ENCODE measurements at places on chromosomes 1 and 21. TPM values are rescaled to one million over a fixed set of nuclear protein-coding genes. Genes with fewer than 3 reads are reported as not detected.

- H3K4me3 ChIP-seq: peak overlapping the region; percentile 83
- H3K36me3 ChIP-seq: no peaks in the 10 kb centered on the region
- no peak overlapping the region for H3K27ac ChIP-seq
- peaks cover 10% of the 10 kb centered on the region for H3K4me1 ChIP-seq
- peaks cover 50% of the 10 kb centered on the region for H3K27me3 ChIP-seq
- peak; percentile 74 for DNase-seq
Observed at GRCh38 chr1:94926126-94926914, 590 bp downstream of the CNN3 start.

GRCh38 chr1:8021676-8022266 lies 4.3 kb downstream of the ERRFI1 start:
- DNase-seq: no peak
- no peak overlapping the region for H3K27ac ChIP-seq
- no peaks in the 10 kb centered on the region for H3K36me3 ChIP-seq
- peaks cover 8% of the 10 kb centered on the region for H3K4me1 ChIP-seq
- H3K27me3 ChIP-seq: peaks cover 64% of the 10 kb centered on the region

GRCh38 chr1:202854787-202855186 lies 34.2 kb downstream of the RABIF start:
- H3K4me3 ChIP-seq: no peak overlapping the region
- peaks cover 6% of the 10 kb centered on the region for H3K4me1 ChIP-seq
- no peak overlapping the region for H3K27ac ChIP-seq
- H3K36me3 ChIP-seq: no peaks in the 10 kb centered on the region

- H3K4me1 ChIP-seq: peaks cover 29% of the 10 kb centered on the region
- H3K27me3 ChIP-seq: peaks cover 14% of the 10 kb centered on the region
- peak; percentile 57 for DNase-seq
Observed at GRCh38 chr1:112389689-112390088, 6.3 kb upstream of the CTTNBP2NL start.

- H3K27ac ChIP-seq: no peak overlapping the region
- H3K4me1 ChIP-seq: no peaks in the 10 kb centered on the region
- H3K36me3 ChIP-seq: no peaks in the 10 kb centered on the region
- no peak overlapping the region for H3K4me3 ChIP-seq
- peaks cover 6% of the 10 kb centered on the region for H3K27me3 ChIP-seq
Observed at GRCh38 chr1:7299994-7300393, 471.1 kb upstream of the VAMP3 start.

GRCh38 chr1:44040418-44040817 lies 9.2 kb upstream of the SLC6A9 start:
- no peak for DNase-seq
- H3K4me3 ChIP-seq: no peak overlapping the region
- peaks cover 11% of the 10 kb centered on the region for H3K27me3 ChIP-seq
- H3K36me3 ChIP-seq: no peaks in the 10 kb centered on the region
- no peak overlapping the region for H3K27ac ChIP-seq

DNA sequence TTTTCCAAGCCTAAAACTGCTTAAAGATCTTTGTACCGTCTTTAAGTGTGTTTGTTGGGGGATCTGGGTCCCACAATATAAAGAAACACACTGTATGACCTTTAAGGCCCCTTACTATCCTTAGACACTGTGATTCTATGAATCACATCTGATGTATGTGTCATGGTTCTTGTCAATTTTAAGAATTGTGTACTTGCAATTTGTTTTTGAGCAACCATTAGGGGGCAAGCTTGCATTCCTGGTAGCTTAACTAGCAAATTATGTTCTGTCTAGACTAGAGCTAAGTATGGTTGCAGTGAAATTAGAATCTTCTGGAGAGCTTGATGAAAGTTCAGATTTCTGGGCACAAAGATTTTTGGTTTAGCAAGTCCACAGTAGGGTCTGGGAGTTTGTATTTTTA lies 219.5 kb downstream of the TPR start:
- peaks cover 7% of the 10 kb centered on the region for H3K27me3 ChIP-seq
- no peak overlapping the region for H3K27ac ChIP-seq

DNA sequence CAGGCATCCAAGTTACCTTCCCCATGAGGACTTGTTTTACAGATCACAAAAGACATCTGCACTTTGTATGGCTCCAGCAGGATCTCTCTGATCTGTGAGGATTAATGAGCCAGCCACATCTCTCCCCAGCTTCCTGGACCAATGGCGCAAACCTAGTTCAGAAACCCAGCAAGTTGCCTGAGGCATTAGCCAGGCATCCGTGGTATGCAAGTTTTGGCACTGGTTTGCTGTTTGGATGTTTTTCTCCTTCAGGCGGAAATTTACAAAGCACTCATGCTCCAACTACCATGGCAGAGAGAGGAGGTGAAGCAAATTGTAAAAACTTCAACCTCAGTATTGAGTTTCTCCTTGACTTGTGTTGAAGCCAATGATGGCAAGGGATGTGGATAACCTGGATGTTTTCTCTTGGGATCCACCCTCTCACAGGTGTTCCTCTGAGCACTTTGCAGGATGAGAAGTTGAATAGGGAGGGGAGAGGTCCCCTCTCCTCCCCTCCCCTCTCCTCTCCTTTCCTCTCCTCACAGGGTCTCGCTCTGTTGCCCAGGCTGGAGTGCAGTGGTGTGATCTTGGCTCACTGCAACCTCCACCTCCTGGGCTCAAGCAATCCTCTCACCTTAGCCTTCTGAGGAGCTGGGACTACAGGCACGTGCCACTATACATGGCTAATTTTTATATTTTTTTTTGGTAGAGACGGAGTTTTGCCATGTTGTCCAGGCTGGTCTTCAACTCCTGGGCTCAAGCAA lies 25.6 kb upstream of the ENO1 start:
- DNase-seq: no peak
- peaks cover 15% of the 10 kb centered on the region for H3K36me3 ChIP-seq
- H3K4me3 ChIP-seq: no peak overlapping the region
- H3K4me1 ChIP-seq: peaks cover 46% of the 10 kb centered on the region

DNA sequence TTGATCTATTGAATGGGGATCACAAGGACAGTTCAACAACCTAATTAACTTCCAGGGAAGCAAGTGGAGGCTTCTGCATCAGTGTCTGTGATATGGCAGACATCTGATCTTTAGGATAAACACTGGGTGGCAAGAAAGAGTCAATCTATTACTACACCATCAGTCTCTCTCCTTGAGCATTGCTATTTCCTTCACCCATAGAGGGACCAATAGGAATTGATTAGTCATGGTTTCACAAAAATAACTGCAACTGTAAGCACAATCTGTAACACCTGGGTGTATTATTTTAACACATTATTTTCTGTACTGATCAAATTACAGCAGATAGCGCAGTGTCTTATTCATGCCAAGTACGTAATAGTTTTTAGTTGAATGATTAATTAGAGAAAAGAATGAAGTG lies 50.3 kb downstream of the USP24 start:
- peaks cover 30% of the 10 kb centered on the region for H3K4me1 ChIP-seq
- no peak overlapping the region for H3K4me3 ChIP-seq
- peak overlapping the region; percentile 78 for H3K27ac ChIP-seq

GRCh38 chr1:59225594-59226316 lies 71.1 kb upstream of the FGGY start:
- no peak overlapping the region for H3K4me3 ChIP-seq
- H3K27me3 ChIP-seq: no peaks in the 10 kb centered on the region
- H3K4me1 ChIP-seq: no peaks in the 10 kb centered on the region
- H3K27ac ChIP-seq: no peak overlapping the region
- no peaks in the 10 kb centered on the region for H3K36me3 ChIP-seq

- no peaks in the 10 kb centered on the region for H3K4me1 ChIP-seq
- no peak overlapping the region for H3K27ac ChIP-seq
- H3K27me3 ChIP-seq: peaks cover 5% of the 10 kb centered on the region
- H3K4me3 ChIP-seq: no peak overlapping the region
- H3K36me3 ChIP-seq: no peaks in the 10 kb centered on the region
- no peak for DNase-seq
Observed at GRCh38 chr21:35974775-35975174, 85.6 kb downstream of the SETD4 start.

DNA sequence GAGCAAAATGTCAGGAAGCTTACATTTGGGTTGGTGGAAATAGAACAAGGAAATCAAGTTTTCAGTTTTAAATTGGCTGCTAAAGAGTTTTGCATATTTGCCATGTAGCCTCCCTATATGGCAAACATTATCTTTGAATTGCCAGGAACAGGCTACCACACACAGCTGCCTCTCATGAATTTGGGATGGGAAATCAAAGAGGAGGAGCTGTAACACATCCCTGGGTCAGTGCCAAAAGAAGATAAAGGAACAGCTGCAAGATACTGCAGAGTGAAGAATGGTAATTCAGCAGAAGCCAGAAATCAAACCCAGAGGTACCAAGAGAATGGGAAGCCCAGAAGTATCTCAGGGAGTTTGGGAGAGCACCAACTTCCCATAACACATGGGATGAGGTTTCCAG lies 18.6 kb upstream of the RASAL2 start:
- no peak overlapping the region for H3K27ac ChIP-seq
- no peaks in the 10 kb centered on the region for H3K36me3 ChIP-seq
- DNase-seq: no peak
- no peaks in the 10 kb centered on the region for H3K4me1 ChIP-seq
- no peaks in the 10 kb centered on the region for H3K27me3 ChIP-seq
- no peak overlapping the region for H3K4me3 ChIP-seq

GRCh38 chr1:180186831-180187230 lies 32.2 kb downstream of the QSOX1 start:
- H3K36me3 ChIP-seq: peaks cover 10% of the 10 kb centered on the region
- H3K4me1 ChIP-seq: no peaks in the 10 kb centered on the region
- H3K4me3 ChIP-seq: no peak overlapping the region
- no peaks in the 10 kb centered on the region for H3K27me3 ChIP-seq

DNA sequence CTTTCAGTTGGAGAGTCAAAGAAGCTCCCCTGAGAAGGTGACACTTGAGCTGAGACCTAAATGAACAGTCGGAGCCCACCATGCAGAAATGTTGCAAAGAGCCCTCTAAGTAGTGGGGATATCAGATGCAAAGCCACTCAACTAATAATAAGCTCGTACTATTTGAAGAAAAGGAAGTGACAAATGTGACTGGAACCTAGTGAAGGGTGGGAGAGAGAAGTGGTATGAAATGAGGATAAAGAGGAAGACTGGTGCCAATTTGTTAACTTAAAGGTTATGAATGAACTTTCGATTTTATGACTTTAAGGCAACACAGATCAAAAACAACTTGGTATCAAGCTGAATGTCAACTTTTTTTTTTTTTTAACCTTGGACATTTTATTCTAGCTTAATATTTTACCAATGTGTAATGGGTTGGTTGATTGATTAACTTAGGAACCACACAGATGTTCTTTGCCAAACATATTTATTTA lies 14.7 kb downstream of the LYPLAL1 start:
- H3K4me3 ChIP-seq: peak overlapping the region; percentile 1
- H3K4me1 ChIP-seq: peaks cover 21% of the 10 kb centered on the region
- H3K36me3 ChIP-seq: peaks cover 13% of the 10 kb centered on the region
- peak overlapping the region; percentile 58 for H3K27ac ChIP-seq

DNA sequence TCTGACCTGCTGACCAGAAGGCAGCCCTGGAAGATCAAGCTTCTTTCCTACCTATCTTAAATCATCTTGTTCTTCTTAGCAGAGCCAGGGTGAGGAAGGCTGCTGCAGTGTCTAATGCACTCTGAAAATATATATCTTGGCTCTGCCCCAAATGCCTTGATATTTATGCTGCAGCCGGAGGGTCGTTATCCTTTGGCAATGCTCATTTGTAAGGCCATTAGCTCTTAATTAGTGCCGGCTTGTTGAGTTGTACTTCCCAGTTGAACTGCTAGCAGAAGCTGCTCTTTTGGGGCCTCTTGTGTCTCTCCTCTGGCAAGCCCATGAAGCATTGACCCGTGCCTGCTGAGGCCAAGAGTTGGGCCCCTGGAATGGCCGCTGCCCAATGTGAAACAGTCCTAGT lies 4.2 kb upstream of the GNL2 start:
- no peak for DNase-seq
- no peak overlapping the region for H3K27ac ChIP-seq
- H3K4me3 ChIP-seq: no peak overlapping the region

DNA sequence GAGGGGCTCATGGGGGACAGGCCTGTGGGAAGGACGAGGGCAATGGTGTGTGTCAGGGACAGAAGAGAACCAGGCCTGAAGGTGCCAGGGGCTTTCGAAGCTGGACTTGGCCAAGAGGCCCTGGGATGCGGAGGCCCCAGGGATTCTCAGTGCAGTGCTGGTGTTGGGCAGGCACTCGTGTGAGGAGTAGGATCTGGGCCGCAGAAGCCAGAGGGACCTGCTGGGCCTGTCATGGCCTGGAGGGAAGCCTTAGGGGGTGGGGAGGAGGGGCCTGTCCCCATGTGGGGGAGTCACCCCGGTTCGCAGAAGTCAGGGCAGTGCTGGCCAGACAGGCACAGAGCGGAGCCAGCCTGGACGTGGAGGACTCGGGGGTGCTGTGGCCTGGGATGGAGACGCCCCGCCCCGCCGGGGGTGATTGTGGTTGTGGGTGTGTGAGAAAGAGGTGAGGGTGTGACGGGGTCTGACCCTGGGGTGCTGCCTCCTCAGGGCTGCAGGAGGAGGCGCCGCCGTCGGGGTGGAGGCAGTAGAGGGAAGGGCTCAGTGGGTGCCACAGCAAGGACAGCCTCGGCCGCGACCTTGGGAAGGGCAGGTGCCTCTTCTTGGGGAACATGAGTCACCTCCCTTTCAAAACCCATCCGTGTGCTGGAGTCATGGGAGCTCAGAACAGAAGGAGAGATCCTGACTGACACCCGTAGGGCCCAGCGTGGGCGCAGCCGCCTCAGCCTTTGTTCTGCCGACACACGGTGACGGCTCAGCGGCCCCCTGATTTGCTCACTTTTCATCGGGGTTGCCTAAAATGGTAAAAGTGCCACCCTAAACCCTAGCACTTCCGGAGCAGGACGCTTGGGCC lies 33.9 kb downstream of the FAAP20 start:
- H3K4me3 ChIP-seq: no peak overlapping the region
- no peak for DNase-seq
- no peaks in the 10 kb centered on the region for H3K27me3 ChIP-seq

DNA sequence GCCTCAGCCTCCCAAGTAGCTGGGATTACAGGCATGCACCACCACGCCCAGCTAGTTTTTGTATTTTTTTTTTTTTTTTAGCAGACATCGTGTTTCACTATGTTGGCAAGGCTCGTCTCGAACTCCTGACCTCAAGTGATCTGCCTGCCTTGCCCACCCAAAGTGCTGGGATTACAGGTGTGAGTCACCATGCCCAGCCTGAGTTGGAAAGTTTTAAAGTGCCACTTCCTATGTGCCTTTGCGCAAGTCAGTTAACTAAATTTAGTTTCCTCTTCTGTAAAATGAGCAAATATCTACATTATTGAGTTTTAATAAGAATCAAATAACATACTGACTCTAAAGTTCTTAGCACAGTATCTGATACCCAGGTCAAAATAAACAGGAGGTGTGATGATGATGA lies 12.4 kb downstream of the SLC19A2 start:
- H3K36me3 ChIP-seq: peaks cover 21% of the 10 kb centered on the region
- H3K27ac ChIP-seq: no peak overlapping the region
- DNase-seq: peak; percentile 43

GRCh38 chr1:87435484-87435883 lies 106.8 kb downstream of the LMO4 start:
- DNase-seq: no peak
- no peaks in the 10 kb centered on the region for H3K36me3 ChIP-seq
- H3K4me1 ChIP-seq: peaks cover 6% of the 10 kb centered on the region
- H3K27ac ChIP-seq: no peak overlapping the region
- H3K4me3 ChIP-seq: no peak overlapping the region

CFAP141 gene
- total RNA-seq: not detected

ATP1A2 gene
- not detected for total RNA-seq

TARBP1 gene
- total RNA-seq: 70.7 TPM

CDCA8 gene
- total RNA-seq: 35.6 TPM

C1orf87 gene
- total RNA-seq: not detected

FLG gene
- not detected for total RNA-seq

TNFRSF14 gene
- total RNA-seq: 209 TPM

ALX3 gene
- not detected for total RNA-seq

GJA5 gene
- not detected for total RNA-seq

FAM167B gene
- total RNA-seq: 0.57 TPM

KRTAP12-2 gene
- total RNA-seq: not detected

POMGNT1 gene
- total RNA-seq: 75.1 TPM

PRR9 gene
- total RNA-seq: not detected
